ENCODE measurements at places on chromosomes 1 and 21.
A peak's percentile ranks its signal among the peaks of the same experiment; 100 is the strongest.

DNA sequence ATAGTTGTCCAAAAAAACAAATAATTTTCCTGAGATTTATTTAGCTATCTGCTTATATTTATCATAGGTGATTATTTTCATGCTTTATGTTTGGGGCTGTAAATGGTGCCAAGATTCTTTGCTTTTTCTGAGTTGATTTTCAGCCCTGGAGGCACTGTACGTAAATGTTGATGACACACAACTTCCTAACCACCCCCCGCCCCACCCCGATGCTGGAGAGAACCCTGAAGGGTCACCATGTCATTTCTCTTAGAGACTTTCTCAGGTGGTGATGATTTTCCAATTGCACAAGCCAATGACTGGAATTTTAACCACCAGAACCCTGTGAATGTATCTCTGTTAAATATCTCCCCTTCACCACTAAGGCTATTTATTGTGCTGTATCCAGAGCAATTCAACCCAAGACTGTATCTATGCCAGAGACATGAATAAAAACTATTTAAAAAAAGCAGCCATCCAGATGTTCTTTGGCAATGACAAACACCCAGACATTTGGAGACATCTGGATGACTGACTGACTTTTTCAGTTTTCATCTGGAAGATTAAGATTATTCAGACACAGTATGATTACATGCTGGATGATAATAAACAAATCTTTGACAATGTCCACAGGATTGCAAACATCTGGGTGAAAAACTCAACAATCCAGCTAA is 346.0 kb downstream of the LMX1A start:
- no peak for DNase-seq

GRCh38 chr1:198734323-198735008 is 95.6 kb downstream of the PTPRC start:
- DNase-seq, result no peak

DNA sequence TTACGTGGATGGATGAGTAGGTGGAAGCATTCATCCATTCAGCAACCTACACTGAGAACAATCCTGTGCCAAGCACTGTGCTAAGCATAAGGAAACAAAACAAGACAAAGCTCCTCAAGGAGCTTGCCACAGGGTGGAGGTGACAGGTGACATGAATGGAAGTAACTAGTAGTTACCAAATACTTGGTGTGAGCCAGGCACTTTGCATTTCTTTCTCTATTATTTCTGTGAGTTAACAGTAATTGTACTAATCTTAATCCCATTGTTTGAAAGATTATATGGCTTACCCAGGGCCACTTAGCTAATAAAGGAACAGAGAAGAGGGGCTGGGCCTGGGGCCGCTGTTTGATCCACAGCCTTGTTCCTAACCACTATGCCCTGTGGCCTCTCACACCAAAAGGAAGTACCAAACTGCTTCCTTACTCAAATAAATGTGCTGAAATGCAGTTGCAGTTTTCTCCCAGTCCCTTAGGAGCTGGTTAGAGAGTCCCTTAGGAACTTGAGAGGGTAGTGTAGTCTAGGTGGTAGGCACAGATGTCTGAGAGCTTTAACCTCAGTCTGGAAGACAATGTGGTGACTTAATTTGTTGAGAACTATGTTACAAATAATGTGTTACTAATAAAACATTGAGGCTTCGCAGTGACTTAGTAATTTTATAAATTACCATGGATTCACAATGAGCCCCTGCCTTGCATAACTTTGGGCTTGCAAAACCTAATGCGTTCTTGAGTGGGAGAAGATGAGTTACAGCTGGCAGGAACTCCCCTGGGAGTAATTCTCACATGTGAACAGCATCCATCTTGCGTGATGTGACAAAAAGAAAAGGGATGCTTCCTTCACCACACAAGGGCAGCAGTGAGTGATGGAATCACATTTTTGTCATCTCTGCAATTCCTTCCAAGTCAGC is 69.8 kb downstream of the MPZL1 start:
- DNase-seq, result no peak

- no peak for DNase-seq
These were observed 10.1 kb downstream of the CFAP45 start for GRCh38 chr1:159889821-159890252.

GRCh38 chr1:41855713-41856112 is 63.0 kb downstream of the HIVEP3 start:
- DNase-seq, result no peak

- no peak for DNase-seq
These were observed 175.0 kb downstream of the KAZN start for GRCh38 chr1:14773396-14774025.

DNA sequence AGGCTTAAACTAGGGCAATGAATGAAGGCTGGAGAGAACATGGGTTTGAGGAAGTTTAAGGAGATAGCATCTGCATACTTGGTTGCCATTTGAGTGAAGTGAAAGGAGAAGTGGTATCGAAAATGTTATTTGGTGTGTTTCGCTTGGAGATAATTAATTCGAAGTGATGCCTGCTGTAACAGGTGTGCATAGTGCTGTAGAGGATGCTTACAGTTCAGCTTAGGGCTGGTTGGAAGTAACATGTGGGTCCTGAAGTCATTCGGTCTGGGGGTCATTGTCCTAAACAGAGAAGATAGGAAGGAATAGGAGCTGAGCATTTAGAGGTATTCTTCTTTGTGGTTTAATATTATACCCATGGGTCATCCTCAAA is 301 bp upstream of the NUDT17 start:
- DNase-seq, result no peak

DNA sequence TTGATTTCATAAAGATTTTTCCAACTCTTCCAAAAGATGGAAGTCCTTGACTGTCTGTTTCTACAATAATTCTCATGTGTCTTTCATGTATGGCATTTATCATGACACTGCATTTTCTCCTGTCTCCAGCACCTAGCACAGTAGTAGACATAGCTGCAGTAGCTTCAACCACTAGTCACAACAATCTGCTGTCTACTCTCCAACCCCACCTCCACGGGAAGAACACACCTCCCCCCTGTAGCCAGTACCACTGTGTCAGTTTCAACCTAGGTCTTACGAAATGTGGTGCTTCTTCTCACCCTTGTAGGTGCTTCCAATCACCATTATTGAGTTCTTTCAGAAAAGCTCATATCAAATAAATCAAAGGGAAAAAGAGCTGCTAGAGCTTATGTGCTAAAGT is 425.1 kb upstream of the ADAMTS5 start:
- no peak for DNase-seq

GRCh38 chr1:88697503-88697902 is 13.4 kb downstream of the PKN2 start:
- DNase-seq, result no peak

- DNase-seq, result no peak
These were observed 19.7 kb downstream of the SLC2A1 start for GRCh38 chr1:42938645-42939615.

- DNase-seq, result no peak
These were observed 60.1 kb downstream of the DIPK1A start for GRCh38 chr1:92901126-92901525.

GRCh38 chr1:52928015-52928404 is 934 bp downstream of the SCP2 start:
- no peak for DNase-seq

- no peak for DNase-seq
These were observed 91.2 kb upstream of the PALMD start for GRCh38 chr1:99554727-99555126.

GRCh38 chr21:16047904-16048303 is 318.1 kb downstream of the USP25 start:
- DNase-seq, result no peak

DNA sequence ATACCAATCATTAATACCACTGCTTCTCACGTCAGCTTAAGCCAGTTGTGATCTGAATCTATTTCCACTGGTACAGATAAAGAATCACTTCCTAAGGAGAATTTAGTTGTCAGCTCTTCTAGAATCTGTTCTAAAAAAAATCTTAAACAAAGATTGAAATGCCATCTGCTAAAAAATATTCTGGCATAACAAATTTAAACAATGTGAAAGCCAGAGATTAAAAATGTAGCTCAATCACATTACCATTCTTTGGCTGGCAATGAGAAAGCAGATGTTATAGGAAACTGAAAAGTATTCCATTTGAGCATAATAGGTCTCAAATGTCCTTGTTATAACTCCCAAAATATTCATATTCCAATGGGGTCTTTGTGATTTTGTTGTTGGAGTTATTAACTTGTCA is 21.7 kb upstream of the LRRC8B start:
- DNase-seq, result no peak

DNA sequence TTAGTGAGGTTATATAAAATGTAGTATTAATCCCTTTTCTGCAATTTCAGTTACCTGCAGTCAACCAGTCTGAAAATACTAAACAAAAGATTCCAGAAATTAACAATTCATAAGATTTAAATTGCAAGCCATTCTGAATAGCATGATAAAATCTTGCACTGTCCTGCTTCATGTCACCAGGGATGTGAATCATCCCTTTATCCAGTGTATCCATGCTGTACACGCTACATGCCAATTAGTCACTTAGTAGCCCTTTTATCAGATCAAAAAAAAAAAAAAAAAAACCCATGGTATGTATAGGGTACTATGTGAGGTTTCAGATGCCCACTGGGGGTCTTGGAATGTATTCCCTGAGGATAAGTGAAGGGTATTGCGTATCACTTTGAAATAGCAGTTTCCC is 191.3 kb upstream of the HP1BP3 start:
- no peak for DNase-seq

GRCh38 chr1:210437781-210438180 is 109.1 kb downstream of the HHAT start:
- DNase-seq, result no peak

DNA sequence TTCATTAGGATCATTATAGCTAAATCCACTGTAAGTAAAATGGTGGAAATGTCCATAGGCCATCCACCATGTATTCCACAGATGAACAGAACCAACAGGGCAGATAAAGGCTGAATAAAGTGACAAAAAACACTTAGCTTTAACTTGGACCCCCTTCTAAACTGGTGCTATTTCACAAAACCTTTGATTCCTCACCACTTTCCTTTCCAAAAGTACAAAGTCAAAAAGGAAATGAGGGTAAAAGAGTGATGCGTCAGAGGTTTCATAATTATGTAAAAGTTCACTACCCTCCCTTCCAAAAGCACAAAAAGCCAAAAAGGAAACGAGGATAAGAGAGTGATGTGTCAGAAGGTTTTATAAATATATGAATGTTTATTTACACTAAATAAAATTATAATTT is 172.2 kb downstream of the TBX15 start:
- no peak for DNase-seq

DNA sequence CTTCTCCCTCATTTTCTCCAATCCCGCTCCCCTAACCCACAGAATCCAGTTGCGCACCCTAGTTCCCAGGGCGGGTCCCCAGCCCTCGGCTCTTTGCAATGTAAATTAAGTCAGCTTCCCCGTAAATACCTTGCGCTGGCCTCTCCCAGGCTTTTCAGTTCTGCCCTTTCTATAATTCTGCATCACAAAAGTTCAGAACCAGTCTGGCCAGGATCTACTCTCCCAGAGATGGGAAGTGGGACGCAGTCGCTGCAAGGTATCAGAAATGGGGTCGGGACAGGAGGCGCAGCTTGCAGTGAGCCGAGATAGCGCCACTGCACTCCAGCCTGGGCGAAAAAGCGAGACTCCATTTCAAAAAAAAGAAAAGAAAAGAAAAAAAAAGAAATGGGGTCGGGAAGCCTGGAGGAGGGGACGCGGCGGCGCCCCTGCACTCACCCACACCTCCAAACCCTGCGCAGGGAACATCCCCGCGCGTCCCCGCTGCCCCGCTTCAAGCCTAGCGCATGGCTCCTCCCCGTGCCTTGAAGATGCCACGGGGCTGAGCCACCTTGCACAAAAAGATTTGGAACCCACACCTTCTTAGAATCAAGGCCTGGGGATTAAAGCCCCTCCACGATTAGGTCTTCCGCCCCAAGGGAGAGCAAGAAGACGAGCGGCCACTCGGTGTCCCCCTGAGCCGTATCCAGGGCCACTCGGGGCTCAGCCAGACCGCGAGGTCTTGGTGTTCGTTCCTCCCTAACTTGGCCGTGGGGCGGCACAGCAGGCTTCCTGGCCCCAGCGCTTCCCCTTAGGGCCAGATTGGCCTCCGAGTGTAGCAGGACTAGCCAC is 27.2 kb upstream of the ITLN2 start:
- DNase-seq, result no peak

DNA sequence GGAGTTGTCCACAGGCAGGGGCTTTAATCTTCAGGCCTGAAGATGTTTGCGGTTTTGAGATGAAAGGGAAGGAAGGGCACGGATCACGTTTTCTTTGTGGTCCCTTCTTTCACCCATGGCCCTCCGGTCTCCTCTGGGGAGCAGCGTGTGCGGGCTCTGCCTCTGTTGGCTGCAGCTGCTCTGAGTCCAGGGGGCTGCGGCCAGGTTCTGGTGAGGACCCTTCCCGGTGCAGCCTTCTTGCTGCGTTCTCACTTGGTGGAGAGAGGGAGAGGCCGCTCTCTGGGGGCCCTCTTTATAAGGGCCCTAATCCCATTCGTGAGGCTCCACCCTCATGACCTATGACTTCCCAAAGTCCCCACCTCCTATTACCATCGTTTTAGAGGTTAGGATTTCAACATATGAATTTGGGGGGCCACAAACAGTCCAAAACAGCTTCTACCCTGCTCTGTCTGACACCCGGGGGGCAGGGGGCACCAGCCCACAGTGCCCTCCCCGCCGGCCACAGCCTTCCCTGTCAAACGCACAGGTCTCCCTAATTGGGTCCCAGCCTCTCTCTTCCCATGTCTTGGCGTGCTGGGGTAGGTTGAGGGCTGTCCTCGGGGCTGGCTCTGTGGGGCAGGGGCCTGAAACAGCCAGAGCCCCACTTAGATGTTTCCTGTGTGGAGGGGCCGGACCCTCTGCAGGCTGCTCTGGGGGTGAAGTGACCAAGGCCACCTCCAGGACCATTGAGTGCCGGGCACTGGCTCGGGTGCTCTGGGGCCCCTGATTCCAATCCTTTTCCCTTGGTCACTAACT is 100.1 kb upstream of the C1orf174 start:
- DNase-seq, result no peak

- DNase-seq, result no peak
These were observed 107.7 kb upstream of the VANGL1 start for GRCh38 chr1:115534106-115534505.

DNA sequence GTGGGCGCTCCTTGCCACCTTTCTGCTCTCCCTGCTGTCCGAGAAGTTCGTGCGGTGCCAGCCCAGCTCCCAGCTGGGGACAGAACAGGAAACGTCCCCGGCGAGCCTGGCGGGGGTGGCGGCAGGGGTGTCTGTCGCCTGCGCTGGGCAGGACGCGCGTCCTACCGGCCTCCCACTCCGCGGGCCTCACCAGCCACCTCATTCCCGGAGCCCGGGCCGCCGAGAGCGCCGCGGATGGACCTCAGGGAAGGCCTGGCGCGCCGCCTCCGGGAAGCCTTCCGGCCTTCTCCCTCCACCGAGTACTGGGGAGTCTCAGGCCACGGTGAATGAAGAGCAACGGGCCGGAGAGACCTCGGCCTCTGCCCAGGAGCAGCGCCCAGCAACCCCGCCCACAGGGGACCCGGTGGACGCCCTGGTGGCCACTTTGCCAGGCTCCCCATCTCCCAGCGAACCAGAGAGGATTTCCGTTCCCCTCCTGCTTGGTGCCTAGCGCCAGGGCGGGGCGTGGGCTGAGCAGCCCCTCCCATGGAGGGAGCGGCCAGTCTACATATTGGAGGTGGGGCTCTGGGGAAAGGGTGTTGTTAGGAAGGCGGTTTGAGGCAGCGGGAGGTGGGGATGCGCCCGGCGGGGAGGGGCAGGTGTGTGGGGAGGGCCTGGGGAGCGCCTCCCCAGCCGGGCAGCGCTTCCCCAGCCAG is 9.5 kb upstream of the TNFRSF14 start:
- DNase-seq, result peak; percentile 68

- no peak for DNase-seq
These were observed 36.6 kb upstream of the SLC44A3 start for GRCh38 chr1:94783342-94784189.

GRCh38 chr1:81549588-81550127 is 251.1 kb upstream of the ADGRL2 start:
- no peak for DNase-seq

Data from esophagus squamous epithelium (tissue), 5 donors.